Muscle of leg (tissue), 16 donors: ENCODE measurements at places on chromosomes 7 and 10.

GRCh38 chr7:118061386-118061785, 122.6 kb upstream of the LSM8 start:
- no peak for DNase-seq

- DNase-seq = no peak
Observed at GRCh38 chr10:42690449-42691360, 52.3 kb upstream of the ZNF33B start.

DNA sequence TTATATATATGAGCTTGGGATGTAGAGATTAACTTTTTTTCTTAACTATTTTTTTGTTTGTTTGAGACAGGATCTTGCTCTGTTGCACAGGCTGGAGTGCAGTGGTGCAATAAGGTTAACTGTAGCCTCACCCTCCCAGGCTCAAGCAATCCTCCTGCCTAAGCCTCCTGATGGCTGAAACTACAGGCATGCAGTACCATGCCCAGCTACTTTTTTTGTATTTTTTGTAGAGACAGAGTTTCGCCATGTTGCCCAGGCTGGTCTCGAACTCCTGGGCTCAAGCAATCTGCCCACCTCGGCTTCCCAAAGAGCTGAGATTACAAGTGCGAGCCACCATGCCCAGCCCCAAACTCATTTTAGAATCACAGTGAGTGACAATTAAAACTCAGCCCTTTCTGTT, 105.2 kb downstream of the CUBN start:
- no peak for DNase-seq

DNA sequence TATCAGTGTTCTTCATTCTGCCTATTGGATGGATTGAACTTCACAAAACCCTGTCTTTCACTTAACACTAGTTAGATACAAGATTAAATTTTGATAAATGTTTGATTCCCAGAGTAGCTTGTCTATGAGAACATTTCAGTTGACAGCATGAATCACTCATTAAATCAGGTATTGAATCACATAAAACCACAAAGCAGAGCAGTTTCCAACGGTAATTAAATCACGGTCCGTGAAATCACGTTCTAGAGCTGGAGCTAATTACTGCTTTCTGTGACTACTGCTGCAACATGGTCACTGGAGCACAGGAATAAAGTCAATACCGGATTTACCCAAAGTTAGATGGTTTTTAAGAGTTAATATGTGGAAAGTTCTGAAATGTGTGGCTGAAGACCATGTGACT, 257.8 kb upstream of the PCDH15 start:
- no peak for DNase-seq

DNA sequence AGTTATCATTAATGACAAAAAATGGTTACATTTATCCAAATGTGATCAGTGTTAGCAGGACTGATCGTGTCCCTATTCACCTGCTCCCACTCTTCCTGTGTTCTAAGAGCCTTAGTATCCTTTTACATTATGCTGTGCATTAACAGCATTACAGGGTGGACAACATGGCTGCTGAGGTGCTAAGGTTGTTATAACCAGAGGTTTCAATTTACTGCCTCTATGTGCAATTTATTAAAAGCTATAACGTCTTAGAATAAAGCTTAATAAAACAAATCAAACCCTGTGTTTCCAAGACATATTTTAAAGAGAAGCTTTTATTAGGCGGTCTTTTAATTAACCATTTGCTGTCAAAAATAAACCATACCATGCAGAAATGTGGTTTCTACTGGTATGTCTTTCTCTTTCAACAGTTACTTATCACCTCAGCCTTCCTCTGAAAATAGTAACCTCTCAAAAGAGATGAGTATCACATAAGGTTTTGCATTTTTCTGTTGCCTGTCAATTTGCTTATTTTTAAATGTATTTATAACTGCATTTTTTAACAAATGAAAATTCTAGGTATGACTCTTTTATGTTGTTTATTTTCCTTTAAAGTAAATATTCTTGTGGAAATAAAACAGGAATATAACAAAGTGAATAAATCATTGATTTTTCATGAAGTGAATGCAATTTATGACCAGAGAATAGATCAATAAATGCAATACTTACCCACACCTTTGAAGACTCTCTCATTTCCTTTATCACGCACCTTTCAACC, 849.8 kb upstream of the SORCS1 start:
- DNase-seq = no peak

DNA sequence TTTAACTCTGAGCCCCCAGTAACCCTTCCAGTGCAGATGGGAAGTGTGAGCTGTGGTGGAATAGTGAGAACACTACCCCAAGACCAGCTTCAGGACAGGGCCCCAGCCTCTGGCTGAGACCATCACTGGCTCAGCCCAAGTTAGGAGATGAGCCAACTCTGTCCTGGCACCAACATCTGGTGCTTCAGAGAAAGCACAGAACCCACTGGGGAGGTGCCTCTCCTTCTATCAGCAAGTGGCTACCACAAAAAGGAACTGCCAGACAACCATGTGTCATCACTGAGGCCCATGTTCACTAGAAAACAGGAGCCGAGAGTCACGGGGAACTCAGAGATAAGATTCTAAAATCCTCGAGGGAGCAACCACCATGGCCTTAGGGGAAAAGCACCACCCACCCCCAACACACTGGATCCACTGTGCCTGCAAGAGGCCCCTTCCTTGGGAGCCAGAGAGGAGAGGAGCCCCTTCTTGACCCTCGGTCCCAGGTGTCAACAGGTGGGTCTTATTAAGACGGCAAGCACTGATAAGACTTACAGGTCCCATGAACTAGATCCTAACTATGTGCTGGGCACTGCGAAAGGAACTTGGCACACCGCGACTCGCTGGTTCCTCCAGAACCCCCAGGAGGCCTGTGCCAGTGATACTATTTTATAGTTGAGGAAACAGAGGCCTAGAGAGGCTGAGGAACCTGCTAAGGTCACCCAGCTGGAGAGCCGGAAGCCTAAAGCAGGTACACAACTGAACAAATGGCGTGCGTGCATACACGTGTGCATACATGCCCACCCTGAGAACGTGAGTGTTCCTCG, 102.7 kb downstream of the FAM53B start:
- DNase-seq = peak; percentile 71

DNA sequence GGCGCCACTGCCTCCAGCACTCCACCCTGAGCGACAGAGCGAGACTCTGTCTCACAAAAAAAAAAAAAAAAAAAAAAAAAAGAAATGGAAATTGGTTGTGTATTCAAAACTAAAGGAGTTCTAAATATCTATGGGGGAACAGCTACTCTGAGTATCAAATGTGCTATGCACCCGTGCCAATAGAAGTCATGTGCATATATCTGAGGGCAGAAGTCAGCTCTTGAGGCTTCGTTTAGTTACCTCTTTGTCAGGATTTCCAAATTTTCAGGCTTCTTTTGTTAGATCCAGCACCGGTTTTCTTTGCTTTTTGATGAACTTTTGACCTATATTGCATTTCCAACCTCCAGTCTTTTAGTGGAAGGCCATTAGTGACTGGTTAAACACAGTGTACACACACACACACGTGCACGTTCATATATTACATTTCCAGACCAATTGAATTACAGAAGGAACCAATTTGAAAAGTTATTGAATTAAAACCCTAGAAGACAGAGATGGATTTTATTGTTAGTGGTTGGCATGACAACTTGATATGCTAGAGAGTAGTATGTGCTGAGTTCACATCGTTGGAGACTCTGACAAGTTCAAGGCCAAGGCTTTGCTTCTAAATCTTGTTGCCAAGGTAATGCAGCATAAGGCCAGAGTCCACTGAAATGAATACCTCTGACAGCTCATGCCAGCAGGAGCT, 33.1 kb upstream of the ADD3 start:
- DNase-seq = peak; percentile 60

DNA sequence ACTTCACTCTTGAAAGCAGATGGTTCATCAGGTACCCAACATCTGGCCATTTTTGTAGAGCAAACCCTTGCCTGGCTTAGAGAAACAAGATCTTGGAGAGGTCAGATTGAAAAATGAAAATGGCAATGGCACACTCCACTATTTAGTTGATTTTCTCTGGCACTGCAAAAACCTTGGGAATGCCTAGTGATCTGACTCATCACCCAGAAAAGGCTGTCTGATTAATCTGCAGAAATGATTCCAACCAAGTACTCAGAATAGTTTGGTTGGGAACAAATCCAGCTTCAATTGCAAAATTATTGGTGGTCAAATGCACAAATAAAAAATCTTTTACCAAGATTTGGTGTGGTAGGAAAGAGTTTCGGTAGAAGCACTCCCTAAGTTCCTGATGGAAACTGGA, 351.2 kb downstream of the PHTF2 start:
- no peak for DNase-seq

GRCh38 chr10:43395571-43396060, 13.4 kb downstream of the HNRNPF start:
- DNase-seq = peak; percentile 34

DNA sequence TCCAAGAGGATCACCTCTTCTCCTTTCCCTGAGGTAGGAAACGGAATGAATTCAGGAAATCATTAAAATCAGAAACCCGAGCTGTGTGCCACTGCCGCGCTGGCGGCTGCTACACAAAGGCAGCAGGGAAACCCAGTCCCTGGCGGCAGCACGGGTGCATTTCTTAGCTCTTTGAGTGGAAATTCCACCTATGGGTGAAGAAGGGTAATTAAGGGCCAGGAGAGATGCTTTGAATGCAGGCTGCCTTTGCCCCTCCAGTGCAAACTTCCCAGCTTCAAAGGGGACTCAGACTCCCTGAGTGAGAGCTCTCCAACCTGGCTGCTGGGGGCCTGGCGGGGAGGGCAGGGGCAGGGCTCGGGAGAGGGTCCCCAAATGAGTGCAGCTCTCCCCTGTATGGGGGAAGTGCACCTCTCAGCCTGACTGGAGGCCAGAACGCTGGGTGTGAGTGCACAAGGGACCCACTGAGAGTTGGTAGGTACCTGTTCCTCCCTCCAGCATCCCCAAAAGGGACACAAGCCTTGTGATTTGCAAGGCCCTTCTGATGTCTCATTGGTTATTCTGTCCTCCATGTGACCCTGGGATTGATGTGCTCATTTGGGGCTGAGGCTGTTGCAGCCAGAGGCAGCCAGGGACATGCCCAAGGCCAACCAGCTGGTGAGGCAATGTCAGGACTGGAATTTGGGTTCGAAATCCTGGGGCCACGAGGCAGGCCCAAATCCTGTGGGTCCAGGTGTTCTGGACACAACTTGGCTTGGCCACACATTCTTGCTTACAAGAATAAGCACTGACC, 16.3 kb upstream of the ZMIZ1 start:
- no peak for DNase-seq

DNA sequence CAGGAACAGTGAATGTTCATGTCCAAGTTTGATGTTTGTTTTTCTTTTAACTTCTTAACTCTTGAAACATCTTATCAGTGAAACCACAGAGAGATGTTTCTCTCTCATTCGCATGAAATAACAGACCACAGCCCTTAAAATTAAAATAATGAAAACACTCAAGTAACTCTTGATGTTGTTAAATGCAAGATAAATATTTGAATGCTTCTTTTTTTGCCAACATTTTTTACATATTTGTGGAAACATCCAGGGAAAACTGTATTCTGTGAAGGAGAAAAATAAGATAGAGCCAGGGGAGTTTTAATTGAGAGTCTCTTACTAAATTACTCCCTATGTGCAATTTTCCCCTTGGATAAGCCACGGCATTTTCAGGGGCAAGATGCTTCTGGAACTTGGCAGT, 361.8 kb upstream of the MGMT start:
- DNase-seq = no peak

DNA sequence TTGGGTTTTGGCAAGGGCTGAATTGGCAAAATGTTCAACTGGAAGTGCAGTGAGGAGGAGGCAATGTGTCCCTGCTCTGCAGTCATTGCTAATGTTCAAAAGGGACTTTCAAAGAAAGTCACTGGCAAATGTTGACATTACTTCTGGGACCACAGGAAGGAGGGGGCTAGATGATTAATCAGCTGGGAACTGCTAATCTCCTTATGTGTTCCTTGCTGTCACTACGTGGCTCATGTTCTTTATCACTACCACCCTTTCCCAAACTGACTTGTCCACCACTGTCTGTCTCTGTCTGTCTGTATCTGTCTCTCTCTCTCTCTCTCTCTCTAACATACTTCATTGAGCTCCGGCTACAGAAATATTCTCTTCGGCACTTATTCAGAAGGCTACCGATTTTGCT, 86.9 kb upstream of the MTPN start:
- no peak for DNase-seq

- no peak for DNase-seq
Observed at GRCh38 chr7:118758582-118758981, 534.1 kb downstream of the ANKRD7 start.

DNA sequence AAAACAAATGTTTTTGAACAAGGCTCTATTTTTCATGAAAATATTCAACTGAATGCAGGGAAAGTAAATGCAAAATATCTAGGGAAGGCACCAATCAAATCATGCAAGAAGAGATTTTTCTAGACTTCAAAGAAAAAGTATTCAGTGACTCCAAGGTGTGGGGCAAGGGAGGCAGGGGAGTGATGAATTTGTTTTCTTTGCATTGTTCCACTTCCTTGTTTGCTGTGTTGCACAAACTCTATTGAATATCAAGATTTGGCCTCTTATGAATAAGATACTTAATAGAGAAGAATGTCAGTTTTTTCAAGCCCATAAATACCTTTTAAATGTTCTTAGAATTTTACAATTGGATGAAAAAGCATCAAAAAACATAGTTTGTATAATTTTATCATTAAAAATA, 26.4 kb downstream of the STEAP1 start:
- no peak for DNase-seq
